ENCODE measurements at places on chromosomes 5 and 9.

- no peak for DNase-seq
These were observed 36.4 kb upstream of the RNU6ATAC start for GRCh38 chr9:134200730-134201129.

GRCh38 chr9:27391040-27391895 lies 94.3 kb upstream of the EQTN start:
- DNase-seq = no peak

DNA sequence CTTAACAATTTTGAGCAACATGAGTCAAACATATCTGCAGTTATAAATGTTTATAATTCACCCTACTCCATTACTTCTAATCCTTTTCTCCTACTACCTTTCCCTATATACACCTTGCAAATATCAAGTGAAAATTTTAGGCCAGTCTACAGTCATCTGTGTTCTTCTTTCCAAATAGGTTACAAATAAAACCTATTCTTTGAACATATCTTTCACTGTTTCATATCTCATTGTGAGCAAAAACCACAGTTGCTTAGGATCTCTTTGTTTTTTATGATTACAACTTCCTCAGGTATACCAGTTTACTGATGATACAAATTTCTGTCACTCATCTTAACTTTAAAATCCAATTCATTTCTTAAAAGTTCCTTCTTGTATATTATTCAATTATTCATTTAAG lies 34.4 kb downstream of the RFX3 start:
- DNase-seq = no peak

DNA sequence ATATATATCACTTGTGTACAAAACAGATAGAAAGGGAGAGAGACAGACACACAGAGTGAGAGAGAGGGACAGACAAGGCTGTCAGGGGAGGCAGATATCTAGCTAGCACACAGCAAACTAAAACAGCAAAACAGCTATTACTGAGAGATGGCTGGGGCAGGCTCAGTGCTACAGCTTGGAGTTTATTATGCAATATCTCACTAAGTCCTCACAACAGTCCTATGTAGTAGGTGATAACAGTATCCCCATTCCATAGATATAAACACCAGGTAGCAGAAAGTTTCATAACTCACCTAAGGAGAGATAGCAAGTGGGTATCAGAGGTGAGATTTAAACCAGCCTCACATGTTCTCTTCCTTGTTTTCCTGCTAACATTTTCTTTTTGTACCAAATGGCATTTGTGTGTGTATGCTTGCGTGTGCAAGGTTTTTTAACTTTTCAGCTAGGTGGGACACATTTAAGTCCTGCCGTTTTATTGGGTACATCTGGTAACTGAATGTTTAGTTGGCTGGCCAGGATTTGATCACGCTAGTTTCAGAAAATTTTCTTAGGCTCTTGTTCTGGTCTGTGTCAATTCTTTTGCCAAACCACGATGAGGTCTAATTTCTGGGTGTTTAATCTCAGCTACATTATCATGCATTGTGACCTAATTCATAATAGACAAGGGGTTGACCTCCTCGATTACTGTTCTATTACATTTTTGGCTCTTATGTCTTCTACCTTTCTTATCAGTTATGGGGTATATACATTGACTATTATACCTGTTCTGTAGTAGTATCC lies 105.1 kb downstream of the LMNB1 start:
- no peak for DNase-seq

DNA sequence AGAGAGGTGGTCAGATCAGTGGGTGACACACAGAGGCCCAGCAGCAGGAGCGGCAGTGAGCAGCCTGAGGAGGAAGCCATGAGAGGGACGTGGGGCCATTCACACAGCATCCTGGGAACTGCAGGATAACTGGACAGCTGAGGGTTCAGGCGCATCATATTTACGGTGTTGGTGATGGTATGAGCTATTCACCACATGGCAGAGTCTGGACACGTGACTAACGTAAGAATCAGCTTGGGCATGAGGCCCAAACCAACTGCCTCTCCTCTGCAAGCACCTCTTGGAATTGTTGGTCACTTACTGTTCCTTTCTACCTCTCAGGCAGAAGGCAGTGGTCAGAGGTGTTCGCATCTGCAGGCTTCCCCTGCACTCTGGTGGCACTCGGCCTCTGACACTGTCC lies 141.1 kb downstream of the ENTREP1 start:
- DNase-seq = no peak

- DNase-seq = no peak
These were observed 352.1 kb downstream of the MLLT3 start for GRCh38 chr9:20270161-20270560.

DNA sequence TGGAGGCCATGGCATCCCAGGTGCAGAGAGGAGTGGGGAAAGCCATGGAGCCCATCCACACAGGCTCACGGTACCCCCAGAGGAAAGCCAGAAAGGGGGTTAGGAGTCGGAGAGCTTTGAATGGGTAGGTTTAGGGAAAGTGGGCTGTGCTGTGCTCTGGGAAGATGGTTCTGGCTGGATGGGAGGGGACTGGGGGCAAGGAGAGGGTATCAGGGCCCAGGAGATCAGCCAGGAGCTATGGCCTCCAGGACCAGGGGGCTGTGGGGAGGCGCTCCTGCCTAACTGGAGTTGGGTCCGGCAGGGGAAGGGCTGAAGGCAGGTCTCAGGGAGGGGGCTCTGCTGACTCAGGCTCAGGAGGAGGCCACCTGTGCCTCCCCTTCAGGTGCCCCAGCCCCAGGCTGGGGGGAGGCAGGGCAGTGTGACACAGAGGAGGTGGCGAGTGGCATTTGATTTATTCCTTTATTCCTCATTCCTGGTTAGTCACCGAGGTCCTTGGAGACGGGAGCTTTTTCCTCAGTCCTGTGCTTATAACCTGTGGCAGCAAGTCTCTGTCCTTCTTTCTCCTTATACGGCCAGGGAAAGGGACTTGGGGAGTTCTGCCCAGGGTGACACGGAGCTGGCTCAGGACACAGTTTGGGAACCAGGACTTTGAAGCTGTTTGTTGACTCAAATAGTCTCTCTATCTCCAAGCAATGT lies 60.8 kb downstream of the TSTD2 start:
- DNase-seq = no peak

- no peak for DNase-seq
These were observed 39.0 kb downstream of the DROSHA start for GRCh38 chr5:31492869-31493268.

DNA sequence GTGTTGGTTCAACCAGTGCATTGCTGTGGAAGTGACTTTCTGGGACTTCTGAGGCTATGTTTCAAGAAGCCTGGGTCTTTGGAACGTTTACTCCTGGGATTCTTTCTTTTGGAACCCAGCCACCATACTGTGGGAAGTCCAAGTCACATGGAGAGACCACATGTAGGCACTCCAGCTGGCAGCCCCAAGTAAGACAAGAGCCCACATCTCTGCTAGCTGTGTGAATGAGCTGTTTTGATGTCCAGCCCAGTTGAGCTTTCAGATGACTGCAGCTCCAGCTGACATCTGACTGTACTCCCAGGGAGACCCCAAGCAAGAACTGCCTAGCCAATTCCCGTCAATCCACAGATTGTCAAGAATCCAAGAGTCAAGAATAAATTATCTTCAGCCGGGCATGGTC lies 60.1 kb upstream of the SPATA31D4 start:
- DNase-seq = no peak

GRCh38 chr9:133352635-133353340 lies 3.5 kb downstream of the SURF1 start:
- DNase-seq = no peak

- DNase-seq = no peak
These were observed 66.8 kb upstream of the NEURL1B start for GRCh38 chr5:172573986-172574870.

Measured in colonic mucosa (tissue), 4 donors.